ENCODE measurements at places on chromosomes 12 and 14.
A peak's percentile ranks its signal among the peaks of the same experiment; 100 is the strongest.

DNA sequence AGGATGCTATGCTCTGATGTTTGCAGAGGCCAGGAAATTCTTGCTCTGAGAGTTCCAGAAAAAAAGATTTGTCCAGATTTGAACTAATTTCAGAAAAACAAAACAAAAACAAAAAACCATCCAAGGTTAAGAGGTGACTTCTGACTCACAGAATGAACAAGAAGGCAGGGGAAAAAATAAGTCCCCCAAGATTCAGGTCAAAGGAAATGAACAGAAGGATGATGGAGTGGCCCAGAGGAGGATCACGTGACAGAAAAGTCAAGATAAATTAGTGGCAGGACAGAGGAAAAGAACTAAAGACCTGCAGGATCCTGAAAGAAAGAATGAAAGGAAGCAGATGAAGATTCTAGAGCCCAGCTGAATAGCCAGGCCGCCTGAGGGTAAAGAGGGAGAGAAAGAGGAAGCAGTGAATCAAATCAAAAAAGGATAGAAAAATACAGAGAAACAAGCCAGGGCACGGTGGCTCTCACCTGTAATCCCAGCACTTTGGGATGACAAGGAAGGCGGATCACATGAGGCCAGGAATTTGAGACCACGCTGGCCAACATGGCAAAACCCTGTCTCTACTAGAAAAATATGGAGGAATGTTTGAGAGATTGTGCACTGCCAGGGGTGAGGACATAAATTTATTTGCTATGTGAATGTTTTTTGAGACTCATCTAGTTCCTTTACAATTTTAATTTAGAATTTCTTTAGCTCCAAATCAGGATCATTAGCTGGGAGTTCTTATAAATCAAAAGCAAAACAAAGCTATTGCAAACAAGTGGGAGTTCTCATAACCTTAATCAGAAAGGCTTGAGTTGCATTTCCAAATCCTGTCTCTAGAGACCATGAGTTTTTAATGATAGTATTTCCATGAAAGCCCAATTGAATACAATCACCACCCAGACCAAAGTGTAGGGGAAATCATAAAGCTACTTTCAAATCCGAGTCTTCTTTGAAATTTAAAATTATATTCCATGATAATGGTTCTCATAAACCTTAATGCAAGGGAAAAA lies 217.1 kb upstream of the PLEKHG7 start:
- no peak for DNase-seq

DNA sequence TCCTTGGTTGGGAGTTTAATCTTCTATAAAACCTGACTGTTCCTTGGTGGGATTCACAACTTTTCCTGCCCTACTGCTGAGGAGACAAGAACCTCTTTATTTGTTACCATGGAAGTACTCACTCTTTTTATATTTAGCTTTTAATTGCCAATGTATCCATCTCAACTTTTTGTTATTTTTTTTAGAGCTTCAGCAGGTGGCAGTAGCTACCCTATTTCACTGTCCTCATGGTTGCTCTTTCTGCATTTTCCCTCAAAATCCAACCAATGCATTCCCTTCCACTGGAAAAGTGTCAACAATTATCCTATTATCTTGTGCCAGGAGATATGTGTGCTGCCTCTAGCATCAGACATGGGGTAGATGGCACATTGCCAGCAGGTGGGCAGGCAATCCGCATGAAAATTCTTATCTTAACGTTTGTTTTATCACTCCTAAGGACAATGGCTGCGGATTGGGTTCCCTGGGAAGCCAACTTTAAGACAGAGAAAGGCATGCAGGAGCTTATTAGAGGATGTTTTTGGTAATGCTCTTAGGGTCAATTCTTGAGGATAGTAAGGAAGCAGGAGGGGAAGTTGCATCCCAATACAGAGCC lies 406.4 kb downstream of the SNAPC1 start:
- DNase-seq: no peak

- DNase-seq: no peak
Measured at GRCh38 chr12:70508178-70508577, 129.1 kb downstream of the PTPRB start.

DNA sequence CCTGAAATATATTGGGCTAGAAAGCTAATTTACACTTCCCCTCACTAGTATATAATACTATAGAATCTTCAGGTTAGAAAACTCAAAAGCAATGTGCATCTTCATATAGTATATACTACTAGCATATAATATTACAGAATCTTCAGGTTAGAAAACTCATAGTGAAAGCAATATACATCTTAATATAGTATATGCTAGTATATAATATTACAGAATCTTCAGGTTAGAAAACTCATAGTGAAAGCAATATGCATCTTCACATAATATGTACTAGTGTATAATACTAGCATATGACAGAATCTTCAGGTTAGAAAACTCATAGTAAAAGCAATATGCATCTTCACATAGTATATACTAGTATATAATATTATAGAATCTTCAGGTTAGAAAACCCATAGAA lies 329.6 kb downstream of the ZFP36L1 start:
- DNase-seq: no peak

DNA sequence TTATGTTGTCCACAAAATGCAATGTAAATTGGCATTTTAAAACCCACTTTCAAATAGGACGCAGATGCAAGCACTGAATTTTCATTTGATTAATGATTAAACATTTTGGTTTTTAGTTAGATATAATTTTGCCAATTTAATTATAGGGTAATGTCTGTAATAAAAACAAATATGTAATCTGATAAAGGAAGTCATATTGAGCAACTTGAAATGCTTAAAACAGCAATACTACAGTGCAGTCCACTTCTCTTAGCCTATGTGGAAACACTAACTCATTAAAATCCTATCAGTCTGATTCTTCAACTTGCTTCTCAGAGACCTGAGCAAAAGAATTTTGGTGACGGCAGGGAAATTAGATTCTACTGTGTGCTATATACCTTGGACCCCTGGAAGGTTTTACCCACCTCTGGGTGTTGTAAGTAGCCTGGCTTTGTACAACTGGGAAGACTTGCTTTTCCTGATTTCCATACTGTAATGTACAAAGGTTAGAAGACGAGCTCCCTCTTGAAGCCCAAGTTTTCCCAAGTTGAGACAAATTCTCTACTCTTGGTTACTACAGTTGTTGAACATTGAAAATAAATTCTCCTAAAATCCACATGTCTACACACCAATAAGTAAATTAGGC lies 4.1 kb downstream of the TRHDE start:
- DNase-seq: no peak

DNA sequence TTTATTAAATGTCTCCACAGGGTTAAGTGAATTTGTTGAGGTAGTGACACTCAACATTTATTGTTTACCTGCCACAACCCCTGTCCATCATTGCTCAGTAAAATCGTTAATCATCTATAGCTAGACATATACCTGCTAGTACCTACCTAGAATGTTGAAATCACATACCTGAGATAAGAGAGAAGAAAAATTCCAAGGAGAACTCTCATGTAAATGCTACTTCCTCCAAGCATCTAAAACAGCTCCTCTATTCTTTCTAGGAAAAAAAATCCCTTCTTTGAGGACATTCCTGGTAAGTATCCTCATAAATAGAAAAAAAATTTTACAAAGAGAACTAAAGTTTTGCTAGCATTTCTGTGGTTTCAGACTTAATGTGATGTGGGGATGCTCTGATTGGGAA lies 325.1 kb downstream of the DAD1 start:
- DNase-seq: no peak

- DNase-seq: peak; percentile 30
Measured at GRCh38 chr12:13211859-13212664, 15.5 kb downstream of the EMP1 start.
